Aorta (tissue), 5 donors: ENCODE measurements at places on chromosomes 2 and 18. TPM values are rescaled to one million over a fixed set of nuclear protein-coding genes. Genes with fewer than 3 reads are reported as not detected.
A peak's percentile ranks its signal among the peaks of the same experiment; 100 is the strongest.

DNA sequence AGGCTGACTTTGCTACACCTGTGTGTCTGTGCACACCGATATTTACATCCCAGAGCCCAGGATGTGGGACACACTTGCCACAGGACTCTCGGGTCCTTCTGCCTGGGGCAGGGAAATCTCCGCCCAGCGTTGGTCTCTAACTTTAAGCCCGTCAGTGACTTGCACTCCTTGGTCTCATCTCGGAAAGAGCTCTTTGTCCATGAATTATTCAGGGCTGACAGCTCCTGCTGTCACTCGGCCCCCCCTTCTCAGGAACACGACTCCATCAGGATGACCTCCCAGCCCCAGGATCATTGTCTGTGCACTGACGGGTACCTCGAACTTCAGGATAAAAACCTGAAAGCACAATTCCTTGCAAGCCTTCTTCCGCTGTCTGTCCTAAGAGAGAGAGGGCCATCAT is 26.6 kb downstream of the PLB1 start:
- H3K27me3 ChIP-seq: no peaks in the 10 kb centered on the region
- H3K36me3 ChIP-seq: no peaks in the 10 kb centered on the region
- H3K4me1 ChIP-seq: no peaks in the 10 kb centered on the region
- no peak for DNase-seq

CPLX4 gene
- not detected for total RNA-seq

CCDC178 gene
- total RNA-seq: 1.9 TPM

DNA sequence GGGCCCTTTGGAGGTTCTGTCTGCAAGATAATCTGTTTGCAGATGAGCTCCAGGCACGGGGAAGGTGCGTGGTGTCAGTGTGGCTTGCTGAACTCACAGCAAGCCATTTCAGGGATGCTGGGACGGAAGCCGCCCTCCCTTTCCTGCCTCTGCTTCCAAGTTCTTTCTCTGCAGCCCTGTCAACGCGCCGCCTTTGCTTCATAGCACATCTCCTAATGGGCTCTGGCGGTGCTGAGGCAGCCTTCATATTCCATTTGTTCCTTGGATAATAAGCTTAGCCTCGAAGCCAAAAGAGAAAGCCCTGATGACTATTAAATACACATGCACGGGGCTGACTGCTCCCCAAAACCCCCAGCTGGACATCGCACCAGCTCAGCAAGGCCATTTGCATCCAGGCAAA is 81.7 kb upstream of the TAF1B start:
- DNase-seq: no peak
- H3K27me3 ChIP-seq: no peaks in the 10 kb centered on the region
- no peak overlapping the region for H3K27ac ChIP-seq
- H3K4me1 ChIP-seq: no peaks in the 10 kb centered on the region
- H3K4me3 ChIP-seq: no peak overlapping the region

DNA sequence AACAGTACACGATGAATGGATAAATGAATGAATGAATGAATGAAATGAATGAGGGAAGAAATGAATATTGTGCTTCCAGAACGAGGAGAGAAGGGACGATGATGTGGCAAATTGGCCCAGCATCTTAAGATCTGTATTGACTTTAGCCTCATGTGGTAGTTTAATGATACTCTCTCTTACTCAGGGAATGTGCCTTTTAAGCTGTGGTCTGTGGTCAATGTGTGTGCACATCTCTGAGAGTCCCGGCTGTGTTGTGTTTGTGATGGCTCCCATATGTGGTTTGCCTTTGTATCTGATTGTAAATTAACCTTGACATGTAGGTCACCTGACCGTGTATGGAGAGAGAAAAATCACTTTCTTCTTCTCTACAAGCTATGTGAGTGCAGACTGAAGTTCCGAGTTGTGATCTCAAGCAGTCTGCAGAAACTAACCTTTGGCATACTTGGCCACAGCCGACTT is 91.2 kb downstream of the NEDD4L start:
- H3K36me3 ChIP-seq: no peaks in the 10 kb centered on the region
- H3K27ac ChIP-seq: no peak overlapping the region
- H3K4me3 ChIP-seq: no peak overlapping the region
- no peak for DNase-seq
- H3K4me1 ChIP-seq: no peaks in the 10 kb centered on the region

DNA sequence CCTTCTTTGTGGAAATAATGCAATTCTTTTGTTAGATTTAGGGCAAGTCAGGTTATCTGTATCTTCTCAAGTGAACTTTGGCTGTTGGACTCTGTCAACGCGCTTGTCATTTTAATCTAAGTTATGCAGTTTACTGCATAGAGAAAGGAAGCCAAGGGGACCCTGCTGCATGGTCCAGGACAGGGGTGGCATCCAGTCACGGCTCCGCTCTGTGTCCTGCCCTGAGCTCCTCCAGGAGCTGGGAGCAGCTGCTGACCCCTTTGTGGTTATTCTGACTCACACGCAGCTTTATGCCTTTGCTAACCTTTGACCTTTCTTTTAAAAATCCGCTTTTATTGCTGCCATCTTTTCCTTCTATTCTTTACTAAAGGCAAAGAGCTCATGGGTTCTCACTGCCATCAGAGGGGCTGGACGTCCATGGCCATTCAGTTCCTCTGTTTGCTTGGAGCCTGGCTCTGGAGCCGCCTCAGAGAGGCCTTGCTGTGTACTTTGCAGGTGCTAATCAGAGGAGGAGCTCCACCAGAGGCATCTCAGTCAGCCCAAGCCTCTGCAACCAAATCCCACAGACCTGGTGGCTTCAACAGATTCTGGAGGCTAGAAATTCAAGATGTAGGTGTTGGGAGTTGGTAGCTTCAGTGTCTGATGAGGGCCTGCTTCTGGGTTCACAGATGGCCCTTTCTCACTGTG is 39.3 kb downstream of the SNTG2 start:
- H3K4me3 ChIP-seq: no peak overlapping the region
- H3K4me1 ChIP-seq: no peaks in the 10 kb centered on the region
- no peaks in the 10 kb centered on the region for H3K36me3 ChIP-seq
- no peak for DNase-seq
- no peaks in the 10 kb centered on the region for H3K27me3 ChIP-seq
- no peak overlapping the region for H3K27ac ChIP-seq

DNA sequence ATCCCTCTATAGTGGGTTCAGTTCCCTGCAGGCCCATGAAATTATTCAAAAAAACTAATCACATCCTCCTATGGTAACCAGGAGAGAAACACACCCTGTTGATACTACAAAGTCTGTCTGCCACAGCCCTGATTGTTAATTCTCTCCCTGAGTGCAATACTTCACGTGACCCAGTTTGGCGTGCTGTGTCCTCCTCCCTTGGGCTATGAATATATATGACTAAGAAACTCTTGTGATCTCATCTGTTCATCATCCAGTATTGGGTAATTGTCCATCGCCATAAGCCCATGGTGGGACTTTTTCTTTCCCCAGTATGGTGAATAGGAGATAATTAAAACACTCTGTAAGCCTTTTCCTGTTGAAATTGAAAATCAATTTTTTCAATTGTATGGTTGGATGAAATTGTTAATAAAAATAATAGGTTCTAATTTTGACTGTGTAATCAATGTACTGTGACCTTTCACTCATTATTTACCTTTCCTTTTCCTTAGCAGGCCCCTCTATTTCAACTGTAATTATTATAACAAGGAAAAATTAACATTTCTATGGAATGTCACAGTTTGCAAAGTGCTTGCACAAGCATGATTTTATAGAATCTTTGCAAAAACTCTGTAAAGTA is 1822.6 kb downstream of the SUCLG1 start:
- no peak overlapping the region for H3K4me3 ChIP-seq
- H3K36me3 ChIP-seq: no peaks in the 10 kb centered on the region
- H3K27me3 ChIP-seq: no peaks in the 10 kb centered on the region
- H3K4me1 ChIP-seq: no peaks in the 10 kb centered on the region
- DNase-seq: no peak

ATP9B gene
- total RNA-seq: 55.3 TPM

- DNase-seq: no peak
- H3K27ac ChIP-seq: no peak overlapping the region
- H3K36me3 ChIP-seq: no peaks in the 10 kb centered on the region
- H3K4me3 ChIP-seq: no peak overlapping the region
- no peaks in the 10 kb centered on the region for H3K4me1 ChIP-seq
These were observed 362.9 kb downstream of the ZEB2 start for GRCh38 chr2:144156736-144157640.

ARHGEF33 gene
- total RNA-seq: 3.7 TPM

ABHD3 gene
- total RNA-seq: 17.5 TPM

DNA sequence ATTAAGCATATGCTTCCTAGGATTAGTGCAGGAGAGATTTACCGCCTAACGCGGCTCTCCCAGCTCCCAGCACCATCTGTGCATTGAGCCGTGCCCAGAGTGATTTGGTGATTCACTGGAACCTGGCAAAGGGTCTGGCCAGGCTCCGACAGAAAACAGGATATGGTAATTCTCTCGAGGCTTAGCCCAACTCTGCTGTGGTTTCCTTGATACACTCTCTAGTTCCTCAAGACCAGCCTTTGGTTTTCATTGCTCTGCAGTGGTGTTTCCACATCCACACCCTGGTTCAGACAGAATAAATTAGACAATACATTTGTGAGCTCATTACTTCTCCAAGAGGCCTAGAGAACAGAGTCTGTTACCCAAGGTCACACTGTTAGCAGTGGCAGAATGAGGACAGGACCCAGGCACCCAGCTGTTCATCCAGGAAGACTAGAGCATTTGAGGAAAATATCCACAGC is 23.0 kb upstream of the SMAD2 start:
- H3K4me3 ChIP-seq: no peak overlapping the region
- no peaks in the 10 kb centered on the region for H3K36me3 ChIP-seq
- H3K27me3 ChIP-seq: no peaks in the 10 kb centered on the region

- no peak overlapping the region for H3K27ac ChIP-seq
- no peaks in the 10 kb centered on the region for H3K4me1 ChIP-seq
- no peak overlapping the region for H3K4me3 ChIP-seq
- H3K27me3 ChIP-seq: no peaks in the 10 kb centered on the region
- no peaks in the 10 kb centered on the region for H3K36me3 ChIP-seq
- peak; percentile 8 for DNase-seq
These were observed 15.1 kb upstream of the RHOB start for GRCh38 chr2:20431772-20432171.

DNA sequence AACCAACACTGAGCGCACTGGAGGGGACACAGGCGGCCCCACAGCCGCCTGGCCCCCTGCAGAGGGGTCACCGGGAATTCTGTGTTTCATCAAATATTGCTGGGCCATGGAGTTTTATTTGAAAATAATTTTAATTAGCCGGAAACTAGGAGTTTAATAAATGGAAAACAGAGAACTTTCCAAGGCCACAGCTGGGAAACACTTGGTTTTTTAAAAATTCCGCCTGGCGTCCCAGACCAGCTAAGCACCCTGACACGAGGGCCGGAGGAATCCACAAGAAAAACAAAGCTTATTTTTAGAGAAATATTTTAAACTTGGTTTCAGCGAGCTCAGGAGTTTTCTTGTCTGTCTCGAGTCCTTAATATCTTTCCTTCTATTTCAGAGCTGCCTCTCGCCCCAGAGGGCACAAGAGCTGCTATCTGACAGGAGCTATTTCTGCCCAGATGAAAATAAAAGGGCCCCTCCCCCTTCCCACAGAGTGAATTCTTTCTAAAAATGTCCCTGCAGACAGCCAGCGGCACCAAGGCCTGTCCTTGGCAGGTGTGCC is 8.2 kb downstream of the ZFP36L2 start:
- H3K4me3 ChIP-seq: no peak overlapping the region
- DNase-seq: peak; percentile 64

CTAGE1 gene
- total RNA-seq: not detected

DNA sequence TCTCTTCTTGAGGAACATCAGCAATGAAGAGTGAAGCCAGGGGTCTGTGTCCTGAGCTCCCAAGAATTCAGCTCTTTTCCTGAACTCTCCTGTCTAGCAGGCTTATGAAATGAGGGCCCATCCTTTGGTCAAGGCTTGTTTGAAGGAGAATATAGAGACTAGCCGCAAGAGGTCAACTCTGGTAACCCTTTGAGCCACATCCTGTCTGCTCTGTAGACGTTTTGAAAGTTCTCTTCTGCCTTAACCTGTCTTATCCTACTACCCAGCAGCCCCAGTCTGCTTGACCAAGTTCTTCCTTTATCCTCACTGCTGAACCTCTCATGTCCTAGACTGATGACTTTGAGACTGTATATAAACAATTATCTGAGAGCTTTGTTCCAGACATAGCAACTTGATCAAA is 5.4 kb downstream of the SEMA4F start:
- H3K4me1 ChIP-seq: no peaks in the 10 kb centered on the region
- H3K27me3 ChIP-seq: no peaks in the 10 kb centered on the region
- no peak overlapping the region for H3K27ac ChIP-seq
- DNase-seq: no peak

ATP8B1 gene
- total RNA-seq: 101 TPM

GRCh38 chr2:207083361-207084110 is 82.2 kb downstream of the KLF7 start:
- no peaks in the 10 kb centered on the region for H3K27me3 ChIP-seq
- no peaks in the 10 kb centered on the region for H3K4me1 ChIP-seq
- no peak overlapping the region for H3K27ac ChIP-seq
- H3K4me3 ChIP-seq: no peak overlapping the region
- H3K36me3 ChIP-seq: peaks cover 11% of the 10 kb centered on the region

DNA sequence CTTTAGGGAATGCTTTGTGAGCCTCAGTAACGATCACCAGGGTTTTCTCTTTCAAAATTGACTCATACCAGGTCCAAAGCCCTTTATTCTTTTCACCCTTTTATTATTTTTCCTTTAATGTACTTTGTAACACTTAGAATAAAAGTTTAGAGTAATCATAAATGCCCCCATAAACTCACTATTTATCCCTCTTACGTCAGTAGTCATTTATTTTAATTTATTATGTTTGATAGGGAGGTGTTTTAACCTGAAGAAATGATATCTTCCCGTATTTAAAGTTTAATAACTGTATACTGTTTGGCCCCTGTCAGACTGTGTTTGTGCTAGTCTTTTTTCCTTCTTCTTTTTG is 1.1 kb downstream of the TWSG1 start:
- no peaks in the 10 kb centered on the region for H3K4me1 ChIP-seq
- H3K36me3 ChIP-seq: no peaks in the 10 kb centered on the region
- peak overlapping the region; percentile 99 for H3K4me3 ChIP-seq

ACADL gene
- 32.8 TPM for total RNA-seq

NTSR2 gene
- total RNA-seq: not detected

RAD51AP2 gene
- not detected for total RNA-seq
